ENCODE measurements at places on chromosomes 6 and 20. TPM values are rescaled to one million over a fixed set of nuclear protein-coding genes. Genes with fewer than 3 reads are reported as not detected.

The BICRAL gene
- 12.5 TPM for total RNA-seq

The OOEP gene
- total RNA-seq, result not detected

The SLA2 gene
- 0.64 TPM for total RNA-seq

The HLA-DQB2 gene
- total RNA-seq, result 3.0 TPM

The ADGRF5 gene
- 71.1 TPM for total RNA-seq

The HLA-DQB1 gene
- total RNA-seq, result 21.5 TPM

DNA sequence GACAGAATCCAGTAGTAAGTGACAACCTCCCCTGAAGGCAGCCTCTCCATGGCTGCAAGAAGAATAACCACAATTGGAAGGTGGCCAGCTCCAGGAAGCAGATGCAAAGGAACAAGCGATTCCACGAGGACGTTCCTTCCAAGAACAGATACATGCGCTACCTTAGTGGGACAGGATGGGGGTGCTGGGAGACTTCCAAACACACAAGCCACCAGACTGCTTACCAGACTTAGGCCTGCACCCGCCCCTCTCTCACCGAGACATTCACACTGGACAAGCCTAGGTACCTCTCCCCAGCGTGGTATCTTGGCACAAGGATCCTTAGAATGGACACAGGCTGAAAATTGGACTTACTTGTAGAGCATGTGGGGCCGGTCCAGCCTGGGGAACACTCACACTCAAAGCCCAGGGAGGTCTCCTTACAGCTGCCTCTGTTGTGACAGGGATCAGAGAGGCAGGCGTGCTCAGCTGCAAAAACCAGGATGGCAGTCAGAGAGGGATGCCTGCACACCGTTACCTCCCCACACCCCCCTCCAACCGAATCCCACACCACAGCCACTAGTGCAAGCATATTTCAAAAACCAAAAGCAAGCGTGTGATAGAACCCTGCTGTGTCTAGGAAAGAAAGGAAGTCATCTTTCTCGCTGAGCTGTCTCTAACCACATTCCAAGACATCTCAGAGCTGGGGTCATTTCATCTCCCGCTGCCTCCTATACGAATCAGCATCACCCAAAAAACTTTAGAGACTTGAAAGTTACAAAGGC is 22.4 kb downstream of the JAG1 start:
- DNase-seq, result peak; percentile 47

DNA sequence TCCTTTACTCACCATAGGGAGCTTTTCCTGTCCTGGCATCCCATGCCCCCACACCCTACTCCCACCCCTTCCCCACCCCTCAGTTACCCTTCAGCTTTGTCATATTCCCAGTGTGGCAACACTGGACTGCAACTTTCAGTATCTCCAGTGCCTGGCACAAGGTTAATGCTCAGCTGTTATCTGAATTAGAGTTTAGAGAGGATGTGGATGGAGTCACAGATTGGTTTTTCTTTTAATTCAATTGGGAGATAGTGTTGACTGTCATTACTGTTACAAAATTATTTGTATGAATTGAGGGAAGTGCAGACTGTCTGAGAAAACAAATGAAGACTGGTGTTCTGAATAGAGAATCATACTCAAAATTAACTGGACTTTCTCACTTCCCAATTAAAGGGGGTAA is 89.9 kb downstream of the TULP4 start:
- no peak for DNase-seq

GRCh38 chr6:145964948-145965366 is 799 bp upstream of the SHPRH start:
- DNase-seq, result no peak

DNA sequence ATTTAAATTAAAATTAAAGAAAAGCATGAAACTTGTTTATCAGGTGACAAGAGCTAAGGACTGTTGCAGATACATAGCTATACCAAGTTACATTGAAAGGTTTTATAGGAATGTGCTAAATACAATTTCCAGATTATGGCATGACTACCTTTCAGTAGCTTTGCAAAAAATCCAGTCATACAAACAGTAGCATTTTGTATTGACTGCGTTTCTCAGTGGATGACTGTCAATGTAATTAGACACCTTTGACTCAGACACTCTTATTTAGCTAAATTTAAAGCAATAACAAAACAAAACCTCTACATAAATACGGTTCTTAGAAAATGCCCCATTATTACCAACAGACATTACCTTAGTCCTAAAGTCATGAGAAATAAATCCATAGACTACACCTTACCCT is 275.8 kb upstream of the RUNX2 start:
- no peak for DNase-seq

GRCh38 chr20:50052550-50053361 is 60.2 kb downstream of the UBE2V1 start:
- no peak for DNase-seq

- DNase-seq, result no peak
These were observed 1.3 kb downstream of the ZGPAT start for GRCh38 chr20:63709149-63709527.

- DNase-seq, result no peak
These were observed 324.7 kb upstream of the RUNX2 start for GRCh38 chr6:45003387-45003786.

- DNase-seq, result no peak
These were observed 13.6 kb upstream of the RBM24 start for GRCh38 chr6:17267566-17267965.

DNA sequence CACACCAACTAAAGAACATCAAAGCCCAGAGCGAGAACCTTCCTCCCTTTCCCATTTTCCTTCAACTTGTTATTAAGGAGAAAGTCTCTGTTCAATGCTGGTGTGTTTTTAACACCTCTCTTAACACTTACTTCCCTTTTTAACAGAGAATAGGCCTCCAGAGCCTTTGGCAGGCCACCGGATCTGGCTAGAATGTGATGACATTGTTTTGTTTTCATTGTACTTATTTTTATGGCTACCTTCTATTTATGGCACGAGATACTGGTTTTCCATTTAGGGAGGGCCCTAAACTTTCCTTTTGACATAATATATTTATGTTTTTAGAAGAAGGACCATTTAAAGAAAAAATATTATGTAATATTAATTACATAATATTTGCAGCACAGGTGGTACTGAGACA is 21.6 kb downstream of the TCF15 start:
- DNase-seq, result no peak

- no peak for DNase-seq
These were observed 191.2 kb downstream of the BCAS1 start for GRCh38 chr20:53879048-53879684.
